ENCODE measurements at places on chromosomes 12 and 14.

GRCh38 chr12:109760930-109761921 lies 47.6 kb downstream of the FAM222A start:
- no peak for DNase-seq

DNA sequence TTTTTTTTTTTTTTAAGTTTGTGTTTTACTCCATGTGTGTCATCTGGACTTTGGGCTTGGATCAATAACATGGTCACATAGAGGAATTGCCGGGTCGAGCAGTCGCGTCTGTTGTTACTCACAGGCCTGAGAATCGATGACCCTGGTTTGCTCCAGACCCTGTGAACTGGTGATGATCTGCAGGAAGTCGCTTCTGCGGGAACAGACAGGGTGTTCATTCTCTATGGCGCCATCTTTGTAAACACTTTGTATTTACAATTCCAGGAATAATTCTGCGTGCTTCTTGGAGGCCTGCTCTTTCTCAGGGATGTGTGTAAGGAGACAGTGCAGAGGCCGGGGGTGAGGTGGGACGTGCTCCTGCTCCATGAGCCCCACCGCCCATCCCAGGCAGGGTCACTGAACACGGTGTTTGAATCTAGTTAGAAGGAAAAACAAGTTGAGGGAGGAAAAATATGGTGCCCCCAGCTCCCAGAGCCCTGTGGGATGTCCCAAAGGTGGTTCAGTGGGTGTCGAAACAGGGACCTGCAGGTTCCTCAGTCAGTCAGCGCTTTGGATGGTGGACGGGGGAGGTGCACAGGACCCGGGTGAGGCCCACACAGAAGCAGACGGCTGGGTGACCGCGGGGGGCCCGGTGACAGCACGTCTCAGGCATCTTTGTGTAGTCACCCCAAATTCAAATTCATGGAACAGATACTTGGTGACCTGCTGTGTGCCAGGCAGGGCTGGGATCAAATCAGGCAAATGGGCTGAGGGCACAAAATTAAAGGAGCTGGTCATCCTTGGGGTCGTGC lies 58.8 kb downstream of the ADGRD1 start:
- DNase-seq = no peak

DNA sequence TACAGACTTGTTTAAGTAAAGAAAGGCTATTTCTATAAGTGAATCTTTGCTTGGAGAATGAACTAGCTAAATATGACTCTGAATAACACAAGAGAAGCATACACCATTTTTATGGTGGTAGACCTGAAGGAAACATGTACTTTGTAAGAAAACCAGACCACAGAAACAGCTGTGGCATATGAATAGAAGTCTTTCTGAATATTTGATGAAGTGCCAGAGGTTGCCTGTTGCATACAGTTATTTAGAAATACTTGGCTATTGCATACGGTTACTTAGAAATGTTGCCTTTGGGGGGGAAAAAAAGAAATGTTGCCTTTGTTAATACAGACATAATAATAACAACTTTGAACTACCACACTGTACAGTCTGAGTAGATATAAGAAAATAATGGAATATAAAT lies 16.8 kb upstream of the LEMD3 start:
- no peak for DNase-seq

DNA sequence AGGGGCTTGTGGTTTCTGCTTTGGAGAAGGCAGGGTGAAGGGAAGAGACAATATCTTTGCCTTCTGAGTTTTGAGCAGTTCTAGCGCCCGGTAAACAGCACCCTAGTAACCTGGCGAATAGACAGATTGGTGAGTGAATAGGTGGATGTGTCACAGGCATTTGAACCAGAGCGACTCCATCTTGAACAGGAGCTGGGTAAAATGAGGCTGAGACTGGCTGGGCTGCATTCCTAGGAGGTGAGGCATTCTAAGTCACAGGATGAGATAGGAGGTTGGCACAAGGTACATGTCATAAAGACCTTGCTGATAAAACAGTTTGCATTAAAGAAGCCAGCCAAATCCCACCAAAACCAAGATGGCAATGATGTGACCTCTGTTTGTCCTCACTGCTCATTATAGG lies 643.6 kb upstream of the TMEM132C start:
- no peak for DNase-seq

GRCh38 chr14:21965042-21965441 lies 291.4 kb upstream of the OR4E1 start:
- DNase-seq = peak; percentile 45

DNA sequence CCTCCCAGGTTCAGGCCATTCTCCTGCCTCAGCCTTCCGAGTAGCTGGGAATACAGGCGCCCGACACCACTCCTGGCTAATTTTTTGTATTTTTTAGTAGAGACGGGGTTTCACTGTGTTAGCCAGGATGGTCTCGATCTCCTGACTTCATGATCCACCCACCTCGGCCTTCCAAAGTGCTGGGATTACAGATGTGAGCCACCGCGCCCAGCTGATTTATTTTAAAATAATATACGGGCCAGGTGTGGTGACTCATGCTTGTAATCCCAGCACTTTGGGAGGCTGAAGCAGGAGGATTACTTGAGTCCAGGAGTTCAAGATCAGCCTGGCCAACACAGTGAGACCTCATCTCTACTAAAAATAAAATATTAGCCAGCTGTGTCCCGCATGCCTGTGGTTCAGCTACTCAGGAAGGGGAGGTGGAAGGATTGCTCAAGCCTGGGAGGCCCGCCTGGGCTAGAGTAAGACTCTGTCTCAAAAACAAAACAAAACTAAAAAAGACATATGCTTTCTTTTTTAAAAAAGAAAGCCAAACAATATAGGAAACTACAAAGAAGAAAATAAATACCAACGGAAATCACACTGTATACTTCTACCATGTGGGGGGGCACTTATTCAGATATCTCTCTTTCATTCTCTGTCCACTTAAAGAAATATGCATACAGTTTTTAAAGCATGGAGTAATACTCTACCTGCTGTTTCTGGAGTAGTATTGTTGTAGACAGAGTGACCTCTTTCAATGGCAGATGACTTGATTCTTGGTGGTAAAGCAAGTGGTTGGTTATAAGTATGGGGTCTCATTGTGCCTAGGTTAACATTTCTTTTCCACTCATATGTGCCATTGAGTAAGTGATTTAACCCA lies 930 bp upstream of the MIA2 start:
- DNase-seq = no peak

DNA sequence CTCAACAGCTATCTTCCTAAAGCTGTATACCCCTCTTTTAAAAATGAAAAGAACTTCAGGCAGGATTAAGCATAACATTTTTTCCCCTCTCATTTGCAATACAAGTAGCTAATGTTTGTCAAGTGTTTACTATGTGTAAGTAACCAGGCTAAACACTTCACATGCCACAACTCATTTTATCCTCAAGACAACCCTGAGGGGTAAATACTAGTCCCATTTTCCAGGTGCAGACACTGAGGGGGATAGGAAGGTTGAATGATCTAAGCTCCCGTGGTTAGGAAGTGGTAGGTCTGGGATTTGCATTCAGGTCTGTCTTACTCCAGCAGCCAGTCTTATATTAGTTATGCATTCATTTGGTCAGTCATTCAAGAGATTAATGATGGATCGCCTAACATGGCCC lies 70.7 kb downstream of the ANO6 start:
- no peak for DNase-seq

DNA sequence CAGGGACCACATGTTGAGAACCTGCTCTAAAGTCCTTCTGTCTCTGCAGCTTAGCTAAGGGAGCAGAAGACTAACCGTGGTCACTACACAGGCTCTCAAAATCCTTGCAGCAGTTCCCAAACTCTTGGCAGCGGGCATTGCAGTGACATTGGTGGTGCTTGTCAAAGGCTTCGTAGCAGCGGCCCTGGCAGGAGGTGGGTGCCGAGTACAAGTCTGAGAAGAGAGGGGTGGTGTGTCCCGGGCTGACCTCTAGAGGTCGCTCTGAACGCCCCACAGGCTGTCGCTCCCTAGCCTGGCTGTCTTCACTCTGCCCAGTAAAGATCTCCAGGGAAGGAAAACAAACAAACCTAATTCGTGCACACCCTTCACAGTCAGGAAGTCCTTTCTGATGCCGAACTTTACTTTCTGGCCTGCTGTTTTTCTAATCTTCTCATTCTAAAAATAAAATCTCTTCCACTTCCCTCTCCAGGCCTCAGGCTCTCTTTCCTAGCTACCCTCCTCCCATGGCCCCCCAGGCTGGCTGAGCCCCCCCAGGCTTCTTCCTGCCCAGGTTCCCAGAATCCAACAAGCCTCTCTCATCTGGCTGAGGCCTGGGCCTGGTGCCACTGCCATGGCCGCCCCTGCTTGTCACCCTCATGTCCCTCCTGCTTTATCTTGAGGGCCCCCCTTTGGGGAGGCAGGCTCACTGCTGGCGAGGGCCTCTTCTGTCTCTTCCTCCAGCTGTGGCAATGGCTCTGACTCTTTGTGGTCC lies 7.7 kb downstream of the ENDOU start:
- peak; percentile 65 for DNase-seq

DNA sequence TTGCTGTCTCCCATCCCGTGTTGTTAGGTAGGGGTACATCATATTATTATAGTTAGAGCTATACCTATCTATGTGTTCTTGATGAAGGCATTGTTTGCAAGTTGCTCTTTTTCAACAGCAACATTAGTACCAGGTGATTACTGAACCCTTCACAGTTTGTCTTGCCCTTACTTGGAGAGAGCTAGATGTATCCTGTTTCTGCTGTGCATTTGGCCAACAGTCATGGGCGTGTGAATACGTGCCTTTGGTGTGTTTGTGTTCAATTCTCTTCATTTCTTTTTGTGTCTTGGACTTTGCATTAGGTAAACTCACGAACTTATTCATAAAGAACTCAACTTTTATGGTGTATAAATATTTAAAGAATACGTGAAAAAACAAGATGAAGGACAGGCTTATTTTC lies 14.3 kb downstream of the ARF6 start:
- DNase-seq = no peak

DNA sequence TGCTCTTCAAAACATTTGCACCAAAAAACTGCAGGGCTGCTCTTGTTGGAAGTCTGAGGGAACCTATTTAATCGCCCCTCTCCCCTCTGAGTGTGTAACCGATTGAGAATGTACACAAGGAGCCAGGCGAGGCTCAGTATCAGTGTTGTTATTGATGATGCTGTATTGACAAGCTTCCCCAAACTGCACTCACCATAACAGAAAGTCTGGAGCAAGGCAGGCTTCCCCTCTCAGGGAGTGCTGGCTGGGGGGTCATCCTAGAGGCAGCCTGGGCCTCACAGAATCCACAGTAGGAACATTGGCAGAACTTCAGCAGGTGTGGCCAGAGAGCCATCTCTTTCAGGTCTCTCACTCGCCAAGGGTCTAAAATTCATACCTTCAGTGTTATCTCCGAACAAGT lies 58.1 kb upstream of the TUNAR start:
- DNase-seq = no peak

GRCh38 chr12:53695152-53696145 lies 19.6 kb upstream of the ATP5MC2 start:
- peak; percentile 61 for DNase-seq

DNA sequence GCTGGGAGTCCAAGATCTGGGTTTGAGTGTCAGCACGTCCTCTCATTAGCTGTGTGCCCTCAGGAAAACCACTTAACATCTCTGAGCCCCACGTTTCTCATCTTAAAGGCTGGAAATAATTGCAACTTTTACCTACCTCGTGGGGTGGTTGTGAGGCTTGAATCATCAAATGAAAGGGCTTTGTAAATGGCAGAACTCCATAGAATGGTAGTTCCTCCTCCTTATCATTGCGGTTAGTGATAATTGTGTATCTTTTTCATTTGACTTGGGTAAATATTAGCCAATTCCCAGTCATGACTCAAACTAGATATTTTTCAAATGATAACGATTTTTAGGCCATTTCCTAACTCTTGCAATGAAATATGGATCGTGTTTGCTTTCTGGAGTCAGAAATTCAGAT lies 205.5 kb downstream of the CHST11 start:
- no peak for DNase-seq

GRCh38 chr12:116933512-116934246 lies 22.9 kb downstream of the FBXW8 start:
- no peak for DNase-seq

DNA sequence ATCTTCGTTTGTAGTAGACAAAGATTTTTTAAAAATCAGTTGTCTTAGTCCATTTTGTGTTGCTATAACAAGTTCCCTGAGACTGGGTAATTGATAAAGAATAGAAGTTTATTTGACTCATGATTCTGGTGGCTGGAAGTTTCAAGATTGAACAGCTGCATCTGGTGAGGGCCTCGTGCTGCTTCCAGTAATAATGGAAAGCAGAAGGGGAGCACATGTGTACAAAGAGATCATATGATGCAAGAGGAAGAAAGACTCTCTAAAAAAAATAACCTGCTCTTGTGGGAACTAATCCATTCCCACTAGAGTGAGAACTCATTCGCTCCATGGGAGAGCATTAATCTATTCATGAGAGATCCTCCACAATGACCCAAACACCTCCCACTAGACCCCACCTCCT lies 24.8 kb downstream of the MUCL1 start:
- DNase-seq = no peak

GRCh38 chr14:86083616-86084015 lies 553.7 kb downstream of the FLRT2 start:
- no peak for DNase-seq

DNA sequence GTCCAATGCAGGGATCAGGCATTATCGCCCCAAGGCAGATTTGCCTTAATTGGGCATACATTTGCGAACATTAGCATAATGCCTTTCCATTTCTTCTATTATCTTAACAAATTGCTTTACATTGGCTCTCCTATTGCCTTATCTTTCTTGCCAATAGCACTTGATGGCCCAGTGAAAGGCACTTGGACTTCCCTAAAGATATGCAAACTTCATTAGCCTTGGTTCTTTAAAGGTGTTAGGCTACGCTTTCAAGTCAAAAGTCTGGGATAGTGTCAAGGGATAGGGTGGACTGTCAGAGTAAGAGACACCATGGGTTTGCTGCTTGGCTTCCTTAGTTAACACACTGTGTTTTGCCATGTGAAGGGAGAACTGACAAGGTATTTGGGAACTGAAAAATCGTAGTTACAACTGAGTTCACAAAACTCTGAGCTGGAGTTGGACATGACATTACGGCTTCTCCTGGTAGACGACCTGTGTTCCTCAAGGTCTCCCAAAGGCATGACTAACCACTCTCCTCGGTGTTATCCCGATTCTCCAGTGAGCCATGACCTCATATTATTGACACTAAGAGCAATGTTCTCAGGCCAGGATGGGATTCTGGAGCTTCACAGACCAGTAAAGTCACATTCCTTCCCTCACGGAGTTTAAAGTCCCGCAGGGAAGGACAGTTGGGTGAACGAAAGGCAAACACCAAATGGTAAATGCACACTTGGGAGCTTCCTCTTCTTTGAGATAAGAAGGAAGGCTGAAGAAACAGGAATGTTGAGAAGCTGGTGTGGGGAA lies 65.2 kb downstream of the TBC1D30 start:
- no peak for DNase-seq

GRCh38 chr12:33486058-33486457 lies 46.4 kb upstream of the SYT10 start:
- no peak for DNase-seq

GRCh38 chr12:92133171-92133570 lies 12.5 kb downstream of the BTG1 start:
- DNase-seq = no peak
